Activated naive CD4-positive, alpha-beta T cell treated with anti-CD3 and anti-CD28 coated beads, Interleukin-2, amount 50 U/mL, for 16 hours (primary cell): ENCODE measurements at places on chromosomes 13 and 19.

DNA sequence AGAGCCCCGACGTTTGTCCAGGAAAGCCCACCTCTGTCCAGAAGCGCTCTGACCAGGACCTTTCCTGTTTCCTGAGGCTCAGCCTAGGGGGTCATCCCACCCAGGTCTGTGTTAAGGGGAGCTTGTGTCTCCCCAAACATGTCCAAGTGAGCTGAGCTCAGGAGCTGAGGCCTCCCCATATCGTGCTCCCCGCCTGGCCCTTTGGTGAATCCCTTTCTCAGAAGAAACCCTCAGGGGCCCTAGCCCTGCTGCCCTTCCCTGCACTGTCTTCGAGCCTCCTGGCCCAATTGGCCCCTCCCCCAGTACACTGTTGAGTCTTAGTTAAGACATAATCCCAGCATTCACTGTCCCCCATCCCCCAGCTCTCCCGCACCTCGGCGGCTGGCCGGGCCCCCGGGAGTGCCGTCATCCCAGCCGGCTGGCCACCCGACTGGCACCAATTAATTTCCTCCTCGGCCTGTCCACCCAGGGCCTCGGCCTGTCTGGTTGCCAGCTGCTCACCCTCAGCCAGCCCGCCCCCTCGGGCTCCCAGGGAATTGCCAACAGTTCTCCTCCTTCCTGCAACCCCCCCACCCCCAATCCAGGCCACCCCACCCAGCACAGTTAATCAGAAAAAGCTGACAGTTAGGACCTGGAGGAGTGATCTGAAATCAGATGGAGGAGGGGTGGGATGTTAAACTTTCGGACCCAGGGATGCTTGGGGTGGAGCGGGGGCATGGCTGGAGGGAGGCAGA, 13.6 kb downstream of the IER2 start:
- peak; percentile 38 for DNase-seq

DNA sequence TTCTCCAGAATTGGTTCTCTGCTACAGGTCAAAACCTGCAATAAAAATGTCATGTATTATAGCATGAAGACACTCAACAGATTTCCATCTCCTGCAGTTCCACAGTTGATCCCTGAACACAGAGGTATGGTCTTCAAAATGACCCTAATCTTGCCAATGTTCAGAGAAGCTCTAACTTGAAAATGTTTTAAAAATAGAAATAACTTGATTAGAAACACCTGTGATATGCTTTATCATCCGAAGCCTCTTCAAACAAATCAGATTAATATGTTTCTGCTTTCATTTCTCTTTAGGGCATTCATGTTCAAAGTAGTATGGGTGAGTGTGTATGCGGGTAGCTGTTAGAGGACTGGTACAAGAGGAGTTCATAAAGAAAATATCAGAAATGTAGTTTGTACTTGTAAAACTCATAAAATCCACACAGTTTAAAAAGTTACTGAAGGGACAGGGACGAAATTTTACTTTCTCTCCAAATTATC, 60.4 kb downstream of the KCNRG start:
- no peak for DNase-seq

DNA sequence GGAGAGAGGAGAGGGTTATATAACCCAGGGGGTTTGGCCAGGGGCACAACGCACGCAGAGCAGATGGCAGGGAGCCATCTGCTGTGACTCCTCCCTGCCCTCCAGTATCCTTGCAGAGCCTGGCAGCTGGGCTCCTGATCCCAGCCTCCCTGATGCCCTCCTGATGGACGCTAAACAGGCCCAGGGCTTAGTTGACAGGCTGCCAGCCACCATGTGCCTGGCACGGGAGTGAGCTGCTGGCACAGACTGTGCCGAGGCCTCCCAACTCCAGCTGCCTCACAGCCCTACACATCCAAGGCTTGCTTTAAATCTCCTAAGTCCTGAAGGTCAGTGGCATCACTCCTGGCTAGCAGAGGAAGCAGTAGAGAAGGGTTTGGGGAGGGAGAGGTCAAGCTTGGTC, 16.7 kb downstream of the SYDE1 start:
- no peak for DNase-seq

GRCh38 chr19:582497-583197, 7.0 kb upstream of the HCN2 start:
- no peak for DNase-seq

DNA sequence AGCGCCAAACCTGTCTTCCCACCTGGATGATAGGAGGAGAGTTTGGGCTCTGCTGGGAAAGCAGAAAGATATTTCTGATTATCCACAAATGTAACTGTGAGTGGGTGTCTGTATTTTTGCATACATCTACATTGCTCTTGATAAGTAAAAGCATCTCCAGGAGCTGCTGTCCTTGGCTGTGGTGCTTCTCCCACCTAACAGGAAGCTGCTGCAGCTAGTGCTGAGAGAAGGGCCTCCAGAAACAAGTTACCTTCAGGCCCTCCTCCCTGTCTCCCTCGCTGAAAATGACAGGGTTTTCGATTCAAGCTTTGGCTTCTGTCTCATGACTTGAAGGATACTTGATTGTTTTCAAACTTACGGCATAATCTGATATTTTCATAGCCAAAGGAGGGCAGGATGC, 90.1 kb downstream of the FOXO1 start:
- DNase-seq: no peak

- no peak for DNase-seq
These were observed 1316.9 kb downstream of the UQCRFS1 start for GRCh38 chr19:27896091-27896490.

- no peak for DNase-seq
These were observed 8.0 kb upstream of the TRIM28 start for GRCh38 chr19:58535857-58536256.

DNA sequence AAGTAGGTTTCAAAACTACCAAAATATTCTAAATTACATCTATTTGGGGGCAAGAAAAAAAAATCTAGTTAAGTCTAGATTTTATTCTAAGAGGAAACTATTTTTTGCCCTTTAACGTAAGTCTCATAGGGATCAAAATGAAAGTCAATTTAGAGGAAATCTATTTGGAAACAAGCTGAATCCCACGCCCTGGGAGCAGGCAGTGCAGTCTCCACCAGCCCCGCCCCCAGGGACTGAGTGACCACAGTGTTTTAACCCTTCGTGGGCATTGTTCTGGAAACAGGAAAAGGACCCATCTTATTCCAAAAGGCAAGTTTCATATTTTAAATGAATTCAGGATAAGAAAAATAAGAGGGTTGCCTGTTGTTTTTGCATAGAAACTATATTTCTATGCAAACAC, 209.7 kb downstream of the SPRY2 start:
- no peak for DNase-seq
